ENCODE measurements at places on chromosomes 1 and 21.

DNA sequence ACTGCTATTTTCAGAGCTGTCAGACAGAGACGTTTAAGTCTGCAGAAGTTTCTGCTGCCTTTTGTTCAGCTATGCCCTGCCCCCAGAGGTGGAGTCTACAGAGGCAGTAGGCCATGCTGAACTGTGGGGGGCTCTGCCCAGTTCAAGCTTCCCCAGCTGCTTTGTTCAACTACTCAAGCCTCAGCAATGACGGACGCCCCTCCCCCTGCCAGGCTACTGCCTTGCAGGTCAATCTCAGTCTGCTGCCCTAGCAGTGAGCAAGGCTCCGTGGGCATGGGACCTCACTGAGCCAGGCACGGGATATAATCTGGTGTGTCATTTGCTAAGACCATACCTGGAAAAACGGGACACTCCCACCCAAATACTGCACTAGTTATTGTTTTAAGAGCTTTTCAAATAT is 219.7 kb downstream of the BRINP3 start:
- DNase-seq, result no peak

GRCh38 chr21:36288651-36289243 is 31.2 kb upstream of the MORC3 start:
- DNase-seq, result no peak

GRCh38 chr1:186188736-186189135 is 186.3 kb downstream of the TPR start:
- no peak for DNase-seq

DNA sequence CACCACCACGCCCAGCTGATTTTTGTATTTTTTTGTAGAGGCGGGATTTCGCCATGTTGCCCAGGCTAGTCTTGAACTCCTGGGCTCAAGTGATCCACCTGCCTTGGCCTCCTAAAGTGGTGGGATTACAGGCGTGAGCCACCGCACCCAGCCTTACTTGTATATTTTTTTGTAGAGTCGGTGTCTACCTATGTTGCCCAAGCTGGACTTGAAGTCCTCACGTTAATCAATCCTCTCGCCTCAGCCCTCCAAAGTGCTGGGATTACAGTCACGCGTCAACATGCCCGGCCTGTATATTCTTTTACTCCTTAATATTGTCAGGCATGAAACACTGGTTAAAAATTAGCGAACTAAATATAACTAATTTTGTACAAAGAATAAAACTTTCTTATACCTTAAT is 5.5 kb upstream of the TOMM20 start:
- no peak for DNase-seq

GRCh38 chr1:218397752-218398339 is 52.7 kb downstream of the TGFB2 start:
- DNase-seq, result peak; percentile 66

GRCh38 chr1:109113590-109114341 is at the start of gene ELAPOR1:
TSS of gene ELAPOR1 (plus strand) at chr1:109114115. CDS start at chr1:109114184, 69 bp downstream.
- DNase-seq, result no peak

- DNase-seq, result no peak
Observed at GRCh38 chr1:171279678-171280077, 31.4 kb downstream of the FMO1 start.

- no peak for DNase-seq
Observed at GRCh38 chr1:173258479-173259264, 51.5 kb upstream of the TNFSF4 start.

- DNase-seq, result no peak
Observed at GRCh38 chr1:188949701-188950100, 1528.0 kb downstream of the BRINP3 start.

DNA sequence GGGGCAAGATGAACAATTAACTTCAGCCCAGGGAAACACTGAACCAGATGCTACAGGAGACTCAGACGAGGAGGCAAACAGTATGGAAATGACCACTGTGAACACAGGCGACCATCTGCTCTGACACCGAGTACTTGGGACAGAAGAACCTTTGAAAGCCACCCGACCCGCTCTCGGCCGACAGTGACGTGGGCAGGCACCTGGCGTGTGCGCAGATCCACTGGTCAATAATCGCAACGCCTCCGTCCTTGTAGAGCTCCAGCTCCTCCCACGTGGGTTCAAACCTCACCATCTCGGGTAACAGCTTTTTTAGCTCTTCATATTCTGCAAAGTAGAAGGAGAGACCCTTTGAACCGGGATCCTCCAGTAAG is 20.3 kb downstream of the POFUT2 start:
- no peak for DNase-seq

- DNase-seq, result peak; percentile 33
Observed at GRCh38 chr1:230548357-230548756, 93.9 kb upstream of the COG2 start.

DNA sequence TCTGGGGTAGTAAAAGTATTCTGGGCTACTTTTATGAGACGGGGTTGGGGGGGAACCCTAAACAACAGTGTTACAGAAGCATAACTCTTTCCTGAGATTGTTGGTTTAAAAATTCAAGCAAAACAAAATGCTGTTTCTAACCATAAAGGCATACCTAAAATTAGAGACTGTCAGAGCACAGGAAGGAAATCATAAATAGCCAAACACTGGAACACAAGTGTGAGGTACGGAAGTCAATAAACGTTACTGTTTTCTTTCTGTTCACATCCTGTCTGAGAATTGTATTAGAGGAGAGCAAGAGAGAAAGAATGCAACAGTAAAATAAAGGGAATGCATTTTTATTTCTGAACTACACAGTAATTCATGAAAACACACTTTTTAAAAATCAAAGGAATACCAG is 42.8 kb upstream of the IL12RB2 start:
- no peak for DNase-seq

GRCh38 chr1:88730995-88731394 is 46.9 kb downstream of the PKN2 start:
- no peak for DNase-seq

DNA sequence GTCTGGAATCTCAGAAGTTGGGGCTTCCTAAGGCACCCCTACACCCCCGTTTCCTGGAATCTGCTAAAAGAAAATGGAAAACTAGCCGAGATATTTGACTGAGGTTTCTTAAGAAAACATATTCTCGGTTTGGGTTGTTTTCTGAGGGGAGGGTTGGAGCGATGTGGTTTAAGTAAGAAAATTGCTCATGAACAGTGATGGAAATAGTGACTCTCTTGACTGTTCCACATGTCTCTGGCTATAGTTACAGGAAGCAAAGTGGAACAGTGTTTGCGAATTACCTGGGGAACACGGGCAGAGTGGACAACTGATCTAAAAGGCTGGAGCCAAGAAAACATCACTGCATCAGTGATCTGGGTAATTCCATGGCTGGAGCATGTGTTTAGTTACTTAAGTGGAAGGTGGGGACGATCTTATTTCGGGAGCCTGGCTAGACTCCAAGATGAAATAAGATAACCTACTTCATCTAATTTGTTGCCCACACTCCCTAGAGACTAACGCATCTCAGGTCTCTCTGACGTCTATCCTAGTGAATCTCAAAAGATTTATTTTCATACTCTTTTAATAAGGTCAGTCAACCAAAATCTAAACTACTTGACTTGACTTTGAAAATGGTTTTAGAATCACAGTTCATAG is 92.4 kb downstream of the KCNJ15 start:
- no peak for DNase-seq

- no peak for DNase-seq
Observed at GRCh38 chr1:167428395-167428794, 89.9 kb downstream of the CD247 start.

DNA sequence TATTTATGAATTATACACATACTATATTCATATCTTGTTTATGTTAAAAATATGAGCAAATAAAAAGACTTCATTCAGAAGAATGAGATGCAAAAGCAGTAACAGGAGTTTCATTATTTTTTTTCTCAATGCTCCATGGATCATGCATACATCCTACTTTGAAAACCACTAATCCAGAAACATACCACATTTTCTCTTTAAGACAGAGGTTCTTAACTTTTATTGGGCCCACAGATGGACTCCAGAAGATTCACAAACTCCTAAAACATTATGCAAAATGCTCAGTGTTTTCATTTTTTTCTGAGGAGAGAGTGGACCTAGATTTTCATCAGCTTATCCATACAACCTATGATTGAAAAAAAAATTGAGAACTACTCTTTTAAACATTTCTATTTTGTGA is 227.8 kb downstream of the DNM3 start:
- DNase-seq, result no peak

GRCh38 chr21:33231526-33231925 is 1.8 kb downstream of the IFNAR2 start:
- no peak for DNase-seq

DNA sequence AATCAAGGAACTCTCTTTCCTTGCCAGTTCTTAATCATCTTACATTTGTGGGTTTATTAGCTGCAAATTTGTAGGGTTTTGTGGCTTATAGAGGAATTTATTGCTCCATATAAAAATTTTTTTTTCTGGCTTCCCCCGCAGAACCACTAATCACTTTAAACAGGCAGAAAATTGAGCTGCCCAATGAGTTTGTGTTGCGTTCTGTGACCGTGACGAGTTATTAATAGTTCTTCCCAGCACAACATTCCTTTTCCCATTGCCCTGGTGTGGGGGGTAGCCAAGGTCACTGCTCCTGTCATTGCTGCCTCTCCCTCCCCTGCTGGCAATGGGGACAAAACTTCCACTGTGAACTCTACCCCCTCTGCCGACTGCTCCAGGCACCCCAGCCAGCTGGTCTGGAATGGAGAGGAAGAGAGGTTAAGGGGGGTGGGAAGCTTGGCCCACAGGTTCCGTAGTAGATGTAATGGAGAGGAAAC is 55.1 kb downstream of the UBE2T start:
- DNase-seq, result no peak

- DNase-seq, result no peak
Observed at GRCh38 chr1:15656464-15656863, 27.7 kb upstream of the PLEKHM2 start.

DNA sequence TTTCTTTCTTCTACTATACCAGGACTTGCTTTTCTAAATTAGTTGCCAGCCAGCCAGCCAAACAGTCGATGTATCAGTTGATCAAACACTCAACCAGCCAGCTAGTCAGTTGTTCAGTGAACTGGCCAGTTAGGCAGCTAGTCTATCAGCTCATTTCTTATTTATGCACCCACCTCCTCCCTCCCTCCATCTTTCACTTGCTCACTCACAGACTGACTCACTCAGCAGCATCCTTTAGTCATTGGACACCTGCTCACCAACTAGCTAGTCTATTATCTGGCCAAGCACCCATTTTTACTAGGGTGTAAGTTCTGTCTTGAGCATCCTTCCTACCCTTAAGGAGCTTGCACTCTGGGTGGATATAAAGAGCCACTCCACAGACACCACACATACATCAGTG is 5.9 kb upstream of the SPRR4 start:
- no peak for DNase-seq

- DNase-seq, result no peak
Observed at GRCh38 chr1:167533851-167534300, 15.5 kb upstream of the CD247 start.

GRCh38 chr1:53183095-53183990 is 13.3 kb upstream of the CPT2 start:
- no peak for DNase-seq

DNA sequence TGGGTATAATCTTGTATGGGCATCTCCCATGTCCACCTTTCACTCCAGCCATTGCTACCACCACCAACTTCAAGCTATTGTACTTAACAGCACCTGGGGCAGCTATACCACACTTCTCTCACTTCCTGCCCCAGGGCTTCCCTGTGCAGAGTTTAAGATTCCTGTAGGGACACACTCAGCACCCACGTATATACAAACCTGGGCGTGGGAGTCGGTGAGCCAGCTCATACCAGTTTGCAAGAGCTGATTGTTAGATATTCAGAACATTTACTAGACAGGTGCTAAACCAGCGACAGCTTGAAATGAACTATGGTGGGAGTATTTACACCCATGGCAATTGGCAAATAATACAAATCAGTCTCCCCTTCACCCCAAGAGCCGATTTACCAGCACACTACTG is 114.8 kb upstream of the CSF3R start:
- no peak for DNase-seq

GRCh38 chr1:38073534-38074301 is 27.1 kb upstream of the POU3F1 start:
- no peak for DNase-seq

DNA sequence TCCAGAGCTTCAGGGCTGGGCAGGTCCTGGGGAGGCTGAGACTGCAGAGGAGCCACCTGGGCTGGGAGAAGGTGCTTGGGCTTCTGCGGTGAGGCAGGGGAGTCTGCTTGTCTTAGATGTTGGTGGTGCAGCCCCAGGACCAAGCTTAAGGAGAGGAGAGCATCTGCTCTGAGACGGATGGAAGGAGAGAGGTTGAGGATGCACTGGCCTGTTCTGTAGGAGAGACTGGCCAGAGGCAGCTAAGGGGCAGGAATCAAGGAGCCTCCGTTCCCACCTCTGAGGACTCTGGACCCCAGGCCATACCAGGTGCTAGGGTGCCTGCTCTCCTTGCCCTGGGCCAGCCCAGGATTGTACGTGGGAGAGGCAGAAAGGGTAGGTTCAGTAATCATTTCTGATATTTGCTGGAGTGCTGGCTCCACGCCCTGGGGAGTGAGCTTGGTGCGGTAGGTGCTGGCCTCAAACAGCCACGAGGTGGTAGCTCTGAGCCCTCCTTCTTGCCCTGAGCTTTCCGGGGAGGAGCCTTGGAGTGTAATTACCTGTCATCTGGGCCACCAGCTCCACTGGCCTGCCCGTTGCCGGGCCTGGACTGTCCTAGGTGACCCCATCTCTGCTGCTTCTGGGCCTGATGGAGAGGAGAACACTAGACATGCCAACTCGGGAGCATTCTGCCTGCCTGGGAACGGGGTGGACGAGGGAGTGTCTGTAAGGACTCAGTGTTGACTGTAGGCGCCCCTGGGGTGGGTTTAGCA is 9.3 kb downstream of the MYBPH start:
- no peak for DNase-seq

DNA sequence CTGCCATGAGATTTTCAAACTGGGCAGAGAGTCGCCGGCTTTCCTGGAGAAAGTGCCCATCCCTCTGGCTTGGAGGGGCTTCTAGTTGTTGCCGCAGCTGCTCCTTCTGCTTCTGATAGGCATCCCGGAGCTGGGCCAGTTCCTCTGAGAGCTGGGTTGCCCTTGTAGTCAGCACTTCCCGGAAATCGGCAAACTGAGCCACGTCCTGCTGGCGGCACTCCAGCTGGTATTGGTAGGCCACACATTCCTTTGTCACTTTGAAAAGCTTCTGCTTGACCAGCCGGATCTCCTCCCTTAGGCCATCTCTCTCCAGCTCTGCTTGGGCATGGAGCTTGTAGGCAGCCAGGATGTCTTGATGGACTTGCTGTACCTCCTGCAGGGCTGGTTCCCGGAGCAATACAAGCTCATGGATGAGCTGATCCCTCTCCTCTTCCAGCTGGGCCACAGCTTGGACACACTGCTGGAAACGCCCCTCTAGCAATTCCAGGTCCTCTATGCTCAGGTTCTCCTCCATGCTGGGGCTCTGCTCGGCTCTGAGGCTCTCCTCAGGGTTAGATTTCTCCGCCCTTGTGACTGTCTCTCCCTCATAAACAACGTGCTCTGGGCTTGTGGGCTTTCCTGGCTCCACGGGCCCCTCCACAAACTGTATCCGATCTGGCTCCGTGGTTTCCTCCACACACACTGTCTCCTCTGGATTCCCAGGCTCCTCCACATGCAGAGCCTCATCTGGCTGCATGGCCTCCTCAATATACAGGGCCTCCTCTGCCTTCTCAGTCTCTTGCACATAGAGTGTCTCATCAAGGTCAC is 7.3 kb downstream of the SYNC start:
- no peak for DNase-seq
